Activated T-cell treated with anti-CD3 and anti-CD28 coated beads for 1 hour (primary cell): ENCODE measurements at places on chromosomes 13 and 19.

- DNase-seq: no peak
Measured at GRCh38 chr13:113119166-113119821, 3.3 kb upstream of the F10 start.

- no peak for DNase-seq
Measured at GRCh38 chr13:23505007-23505406, 65.2 kb upstream of the TNFRSF19 start.

DNA sequence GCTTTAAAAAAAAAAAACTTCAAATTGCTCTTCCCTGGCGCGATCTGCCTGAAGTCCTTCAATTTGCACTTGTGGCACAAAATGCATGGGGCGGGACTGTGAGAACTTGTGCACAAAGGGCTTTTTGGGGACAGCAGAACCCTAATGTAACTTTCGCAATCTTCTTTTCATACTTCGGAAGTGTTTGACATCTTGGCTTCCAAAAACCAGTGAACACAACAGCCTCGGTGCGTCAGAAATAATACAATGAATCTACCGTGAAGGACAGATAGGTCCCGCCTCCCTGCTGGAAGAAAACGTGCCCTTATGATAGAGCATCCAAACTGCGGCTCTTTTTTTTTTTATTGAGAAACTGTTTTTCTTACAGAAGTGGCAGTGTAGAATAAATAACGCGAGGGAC lies 36.6 kb downstream of the KLF2 start:
- DNase-seq: no peak

DNA sequence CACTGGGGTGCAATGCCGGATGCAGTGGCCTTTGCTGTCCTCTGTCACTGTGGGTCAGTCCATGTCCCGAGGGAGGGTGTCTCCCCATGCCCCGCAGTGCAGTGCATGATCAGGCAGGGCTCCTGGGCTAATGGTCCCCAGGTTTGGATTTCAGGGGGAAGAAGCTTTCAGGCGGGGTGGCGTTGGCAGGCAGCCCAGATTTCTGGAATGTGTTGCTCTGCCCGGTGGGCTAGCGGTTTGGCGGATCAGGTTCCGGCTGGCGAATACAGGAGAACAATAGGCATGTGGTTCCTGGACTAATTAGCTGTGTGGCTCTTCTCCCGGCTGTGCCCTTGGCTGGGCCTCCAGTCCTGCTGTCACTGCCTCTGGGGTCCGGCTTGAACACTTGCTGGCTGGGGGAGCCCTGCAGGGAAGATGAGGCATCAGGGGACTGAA lies 141.3 kb downstream of the FGF9 start:
- no peak for DNase-seq

GRCh38 chr13:44487989-44488388 lies 88.1 kb downstream of the TSC22D1 start:
- no peak for DNase-seq

DNA sequence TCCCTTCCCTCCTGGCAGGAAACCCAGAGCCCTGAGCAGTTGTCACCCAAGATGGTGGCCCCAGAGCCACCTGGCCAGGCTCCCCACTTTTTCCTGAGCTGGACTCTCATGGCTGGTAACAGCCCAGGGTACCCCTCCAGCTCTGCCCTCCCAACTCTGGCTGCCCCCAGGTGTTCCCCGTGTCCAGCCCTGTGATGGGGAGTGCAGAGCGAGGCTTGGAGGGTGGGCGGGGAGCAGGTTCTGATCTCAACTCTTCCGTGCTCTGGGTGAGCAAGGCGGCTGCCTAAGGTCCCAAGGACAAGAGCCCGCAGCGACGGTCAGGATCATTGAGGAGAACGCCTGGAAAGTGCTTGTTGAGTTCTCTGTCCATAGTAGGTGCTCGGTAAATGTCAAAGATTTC lies 54.7 kb upstream of the GAS6 start:
- no peak for DNase-seq

DNA sequence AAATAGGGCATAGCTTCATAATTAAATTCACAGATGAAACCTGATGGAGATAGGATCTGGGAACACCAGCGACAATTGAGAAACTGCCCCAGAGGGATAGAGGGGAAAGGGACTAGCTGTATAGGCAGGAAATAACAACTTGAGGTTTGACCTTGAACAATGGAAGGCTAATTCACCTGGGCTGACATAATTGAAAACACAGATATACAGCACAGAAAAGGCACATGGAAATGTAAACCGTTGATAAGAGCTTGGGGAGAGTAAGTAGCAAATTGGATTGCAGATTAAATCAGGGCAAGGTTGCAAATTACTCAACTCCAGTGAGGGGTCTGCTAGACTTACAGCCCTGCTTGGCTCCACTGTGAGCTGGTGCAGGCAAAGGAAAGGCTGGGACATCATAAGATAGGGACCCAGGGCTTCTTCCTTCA lies 246.7 kb downstream of the DLEU7 start:
- DNase-seq: no peak

DNA sequence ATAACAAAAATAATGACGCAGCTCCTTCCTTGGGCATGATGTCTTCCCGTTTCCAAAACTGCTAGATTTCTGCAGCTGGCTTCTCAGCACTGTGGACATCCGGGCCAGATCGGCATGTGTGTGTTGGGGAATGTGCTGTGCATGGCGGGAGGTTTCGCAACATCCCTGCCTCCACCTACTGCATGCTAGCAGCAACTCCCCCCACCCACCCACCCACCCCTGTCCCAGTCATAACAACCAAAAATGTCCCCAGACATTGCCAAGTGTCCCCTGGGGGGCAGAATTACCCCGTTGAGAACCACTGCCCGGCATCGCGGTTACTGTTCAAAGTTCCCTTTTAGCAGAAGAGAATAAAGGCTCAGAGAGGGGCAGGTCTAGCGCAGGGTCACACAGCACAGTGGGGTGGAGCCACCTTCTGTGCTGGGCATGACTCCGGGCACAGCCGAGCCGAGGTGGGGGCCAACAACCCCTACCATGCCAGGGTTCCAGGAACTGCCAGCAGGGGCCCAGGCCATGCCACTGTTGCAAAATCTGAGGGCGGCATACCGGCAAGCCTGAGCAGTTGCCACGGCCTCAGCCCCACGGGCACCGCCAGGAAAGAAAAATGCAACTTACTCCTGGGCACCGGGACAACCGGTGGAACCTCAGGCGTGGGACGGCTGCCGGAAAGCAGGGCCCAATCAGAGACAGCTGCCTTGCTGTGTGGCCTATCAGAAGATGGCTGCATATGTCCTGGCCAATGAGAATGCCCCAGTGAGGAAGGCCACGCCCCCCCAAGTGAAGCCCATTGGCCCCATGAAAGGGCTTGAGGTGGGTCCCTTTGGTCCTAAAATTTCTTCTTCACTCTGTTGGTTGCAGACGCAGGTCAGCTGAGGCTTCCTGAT lies 22.5 kb upstream of the NFIC start:
- DNase-seq: no peak

GRCh38 chr13:95813139-95813538 lies 136.2 kb downstream of the DNAJC3 start:
- no peak for DNase-seq

DNA sequence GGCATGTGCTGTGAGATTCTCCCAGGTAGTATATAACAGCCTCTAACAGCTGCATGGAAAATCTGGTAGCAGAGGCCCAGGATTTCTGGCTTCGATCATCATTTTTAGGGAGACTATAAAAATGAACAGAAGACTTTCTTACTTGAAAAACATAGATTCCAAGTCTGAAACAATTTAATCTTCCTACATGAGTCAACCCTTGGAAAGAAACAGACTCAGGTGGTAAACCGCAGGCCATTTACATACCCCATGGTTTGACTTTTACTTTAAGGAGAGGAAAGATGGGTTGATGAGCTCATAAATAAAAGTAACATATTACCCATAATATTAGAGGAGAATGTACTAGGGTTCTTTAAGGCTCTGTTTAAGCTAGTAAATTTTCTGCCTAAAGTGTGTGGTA lies 121.6 kb downstream of the CYSLTR2 start:
- DNase-seq: no peak

DNA sequence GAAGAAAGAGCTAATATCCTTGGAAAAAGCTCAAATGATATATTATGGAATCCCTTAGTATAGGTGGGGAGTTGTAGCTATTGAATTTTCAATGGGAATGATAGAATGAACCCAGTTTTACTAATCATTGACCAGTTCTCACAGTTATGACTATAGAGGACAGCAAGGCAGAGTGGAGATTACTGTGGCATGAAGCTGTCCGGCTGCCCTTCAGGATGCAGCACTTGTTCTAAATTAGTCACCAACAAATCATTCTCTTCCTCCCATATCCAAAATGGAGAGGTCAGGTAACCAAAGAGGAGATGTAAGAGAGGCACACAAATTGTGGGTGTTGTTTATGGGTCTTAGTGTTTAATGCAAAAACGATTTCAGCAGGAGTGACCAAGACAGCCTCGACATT lies 1490.0 kb upstream of the MIR17HG start:
- DNase-seq: no peak

GRCh38 chr13:108377646-108378206 lies 108.2 kb downstream of the TNFSF13B start:
- DNase-seq: no peak

GRCh38 chr13:44932850-44933251 lies 56.4 kb downstream of the NUFIP1 start:
- DNase-seq: no peak
